Stimulated activated CD4-positive, alpha-beta T cell treated with anti-CD3 and anti-CD28 coated beads, Interleukin-12 subunit alpha, Interleukin-12 subunit beta, amount 100 ng/mL, for 48 hours (primary cell): ENCODE measurements at places on chromosomes 3 and 15.

DNA sequence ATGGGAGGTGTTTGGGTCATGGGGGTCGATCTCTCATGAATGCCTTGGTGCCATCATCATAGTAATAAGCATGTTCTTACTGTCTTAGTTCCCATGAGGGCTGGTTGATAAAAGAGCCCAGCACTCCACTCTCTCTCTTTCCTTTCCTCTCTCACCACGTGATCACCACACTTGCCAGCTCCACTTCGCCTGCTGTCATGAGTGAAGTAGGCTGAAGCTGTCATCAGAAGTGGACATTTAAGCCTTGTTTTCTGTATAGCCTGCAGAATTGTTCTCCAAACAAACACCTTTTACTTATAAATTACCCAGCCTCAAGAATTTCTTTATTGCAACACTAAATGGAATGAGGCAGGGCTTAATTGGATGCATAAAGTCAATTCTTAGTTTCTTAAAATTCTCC lies 6.1 kb downstream of the OR5H1 start:
- DNase-seq: no peak

- no peak for DNase-seq
Measured at GRCh38 chr3:44208568-44208967, 33.1 kb upstream of the TOPAZ1 start.

GRCh38 chr15:56969265-56969895 lies 50.9 kb downstream of the TCF12 start:
- DNase-seq: no peak

- DNase-seq: no peak
Measured at GRCh38 chr3:152264378-152264777, 4.4 kb upstream of the MBNL1 start.

GRCh38 chr3:72655131-72655551 lies 193.1 kb downstream of the SHQ1 start:
- no peak for DNase-seq

GRCh38 chr3:115488409-115488808 lies 134.9 kb upstream of the GAP43 start:
- no peak for DNase-seq

DNA sequence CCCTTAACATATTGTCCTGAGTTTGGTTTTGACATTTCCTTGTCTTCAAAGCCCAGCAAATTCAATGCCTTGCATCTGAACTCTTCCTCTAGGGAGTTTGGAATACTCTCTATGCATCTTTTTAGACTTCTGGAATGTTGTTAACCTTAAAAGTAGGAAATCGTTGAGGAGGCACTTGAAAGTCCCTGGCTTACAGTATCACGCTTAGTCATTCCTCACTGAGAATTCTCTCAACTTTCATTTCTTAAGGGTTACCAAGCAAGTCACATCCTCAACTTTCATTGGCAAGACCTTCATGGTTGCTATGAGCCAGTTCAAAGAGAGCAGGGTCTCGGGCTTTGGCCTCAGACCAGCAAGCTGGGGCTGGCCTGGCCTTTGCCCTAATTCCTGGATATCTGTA lies 89.9 kb downstream of the ASB7 start:
- no peak for DNase-seq

GRCh38 chr3:53114011-53114400 lies 16.2 kb downstream of the RFT1 start:
- DNase-seq: peak; percentile 92

GRCh38 chr15:64622410-64623260 lies 152.8 kb downstream of the RBPMS2 start:
- no peak for DNase-seq

- DNase-seq: no peak
Measured at GRCh38 chr3:97306226-97306625, 458.3 kb upstream of the ARL6 start.

DNA sequence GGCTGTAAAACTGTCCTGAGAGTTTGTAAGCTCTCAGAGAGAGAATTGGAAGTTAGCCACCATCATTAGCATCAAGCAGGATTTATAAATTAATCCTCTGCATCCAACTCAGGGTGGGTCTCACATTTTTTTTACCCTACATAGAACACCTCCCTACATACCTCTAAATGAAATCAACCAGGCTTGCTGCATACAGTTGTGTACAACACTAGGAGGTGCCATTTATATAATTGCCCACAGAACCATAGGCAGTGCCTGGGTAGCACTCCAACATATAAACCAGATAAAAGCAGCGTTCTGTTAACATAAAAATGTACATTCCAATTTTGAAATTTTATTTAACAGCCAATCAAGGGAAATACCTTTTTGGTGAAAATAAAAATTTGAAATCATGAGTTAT lies 48.2 kb upstream of the SELENOK start:
- DNase-seq: no peak

DNA sequence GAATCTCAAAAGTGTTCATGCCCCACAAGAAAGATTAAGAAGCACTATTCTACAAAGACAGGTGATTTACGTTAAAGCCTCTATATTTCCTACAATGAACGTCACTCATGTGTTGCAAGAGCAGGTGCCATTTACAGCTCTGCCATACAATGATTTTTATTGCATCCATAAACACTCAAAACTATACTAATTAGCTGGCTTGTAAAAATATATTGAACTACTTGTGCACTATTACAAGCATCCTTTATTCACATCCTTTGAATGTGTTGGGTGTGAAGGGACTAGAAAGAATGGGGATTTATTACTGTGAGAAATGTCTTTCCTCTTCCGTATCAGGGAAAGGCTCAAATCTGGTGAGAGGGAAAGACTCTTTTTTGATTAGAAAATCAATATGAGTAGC lies 50.7 kb upstream of the C3orf49 start:
- no peak for DNase-seq

DNA sequence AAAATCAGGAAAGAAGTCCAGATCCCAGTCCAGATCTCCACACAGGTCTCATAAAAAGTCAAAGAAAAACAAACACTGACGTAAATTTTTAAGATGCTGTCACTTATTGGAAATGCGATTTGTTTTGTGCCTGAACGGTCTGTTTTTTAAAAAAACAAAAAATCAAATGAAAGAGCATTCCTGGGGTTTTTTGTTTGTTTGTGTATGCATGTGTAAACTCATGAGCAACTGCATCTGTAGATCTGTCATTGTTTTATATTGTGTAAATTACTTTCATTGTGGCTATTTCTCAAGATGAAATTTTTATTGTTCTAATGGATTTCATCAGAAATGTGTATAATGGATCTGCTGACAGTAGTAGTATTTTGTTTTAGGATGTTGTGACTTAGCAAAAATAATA lies 55.0 kb downstream of the U2SURP start:
- no peak for DNase-seq

DNA sequence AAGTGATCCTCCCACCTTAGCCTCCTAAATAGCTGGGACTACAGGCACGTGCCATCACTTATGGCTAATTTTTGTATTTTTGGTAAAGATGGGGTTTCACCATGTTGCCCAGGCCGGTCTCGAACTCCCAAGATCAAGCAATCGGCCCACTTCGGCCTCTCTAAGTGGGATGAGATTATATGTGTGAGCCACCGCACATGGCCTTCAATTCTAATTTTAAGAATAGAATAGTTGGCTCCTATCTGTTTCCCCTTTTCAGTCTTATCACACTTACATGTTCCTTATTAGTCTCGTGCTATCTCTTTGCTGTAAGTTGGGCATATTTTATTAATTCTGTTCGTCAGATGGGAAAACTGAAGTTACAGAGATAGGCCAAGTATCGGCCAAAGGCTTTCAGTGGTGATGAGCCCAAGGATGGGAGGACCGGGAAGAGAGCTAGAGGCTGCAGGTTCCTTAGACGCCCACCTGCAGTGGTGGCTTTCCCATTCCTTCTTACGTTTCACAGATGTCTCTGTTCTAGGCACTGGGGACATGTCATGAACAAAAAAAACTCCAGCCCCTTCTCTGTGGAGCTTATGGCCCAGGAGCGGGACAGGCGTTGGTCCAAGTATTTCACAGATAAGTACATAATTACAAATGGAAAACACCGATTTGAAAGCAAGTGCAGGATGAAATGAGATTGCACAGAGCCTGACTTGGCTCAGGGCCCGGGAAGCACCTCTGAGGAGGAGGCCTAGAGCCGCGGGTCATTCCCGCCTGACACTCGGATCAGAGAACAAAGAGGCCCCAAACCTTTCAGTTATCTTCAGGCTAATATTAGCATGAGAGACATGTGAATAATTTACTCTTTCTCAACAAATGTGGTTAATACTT lies 91.1 kb upstream of the KLF13 start:
- DNase-seq: no peak

DNA sequence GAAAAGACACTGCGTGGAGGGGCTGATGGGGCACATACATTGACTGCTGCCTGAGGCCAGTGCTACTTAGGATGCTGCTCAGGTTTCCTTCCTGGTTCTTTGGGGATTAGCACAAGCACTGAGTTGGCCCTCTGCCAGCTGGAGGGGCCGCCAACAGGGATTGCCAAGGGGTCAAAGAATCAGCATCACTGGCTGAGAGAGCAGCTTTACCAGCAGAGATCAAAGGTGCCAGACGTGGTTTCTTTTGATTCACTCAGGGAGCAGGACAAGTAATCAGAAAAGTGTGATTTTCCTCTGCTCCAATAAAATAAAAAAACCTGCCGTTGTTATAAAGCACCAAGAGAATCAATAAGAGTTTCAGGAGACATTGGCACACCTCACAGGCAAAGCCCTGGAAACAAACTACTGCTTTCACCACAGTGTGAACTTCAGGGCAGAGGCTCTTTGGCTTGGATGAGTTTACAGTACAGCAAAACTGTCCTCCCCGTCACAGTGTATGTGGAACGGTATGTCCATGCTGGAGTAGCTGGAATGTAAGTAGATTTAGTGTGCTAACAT lies 45.8 kb upstream of the FSIP1 start:
- DNase-seq: no peak

- DNase-seq: no peak
Measured at GRCh38 chr3:61252836-61253235, 1.6 kb upstream of the FHIT start.

DNA sequence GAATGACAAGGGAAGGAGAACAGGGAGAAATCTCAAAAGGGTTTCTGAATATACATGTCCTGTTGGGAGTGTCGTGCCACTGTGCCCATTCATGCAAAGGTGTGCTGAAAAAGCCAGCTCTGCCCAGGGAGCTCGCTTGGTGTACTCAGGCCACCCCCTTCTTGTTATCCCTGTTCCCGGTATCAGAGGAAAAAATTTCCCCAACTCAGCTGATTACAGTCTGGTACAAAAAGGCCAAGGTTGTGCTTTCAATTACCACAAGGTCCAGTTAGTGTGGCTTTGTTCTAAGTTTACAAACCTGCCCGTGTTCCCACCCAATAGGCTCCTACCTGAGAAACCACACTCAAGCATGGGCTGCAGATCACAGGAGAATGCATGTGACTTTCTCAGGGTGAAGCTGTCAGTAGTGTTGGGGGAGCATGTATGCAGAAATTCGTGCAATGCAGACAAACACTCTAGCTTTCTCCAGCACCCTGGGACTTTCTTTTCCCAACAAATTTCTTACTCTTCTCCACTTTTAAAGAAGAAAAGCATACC lies 648.5 kb downstream of the NR2F2 start:
- DNase-seq: no peak

DNA sequence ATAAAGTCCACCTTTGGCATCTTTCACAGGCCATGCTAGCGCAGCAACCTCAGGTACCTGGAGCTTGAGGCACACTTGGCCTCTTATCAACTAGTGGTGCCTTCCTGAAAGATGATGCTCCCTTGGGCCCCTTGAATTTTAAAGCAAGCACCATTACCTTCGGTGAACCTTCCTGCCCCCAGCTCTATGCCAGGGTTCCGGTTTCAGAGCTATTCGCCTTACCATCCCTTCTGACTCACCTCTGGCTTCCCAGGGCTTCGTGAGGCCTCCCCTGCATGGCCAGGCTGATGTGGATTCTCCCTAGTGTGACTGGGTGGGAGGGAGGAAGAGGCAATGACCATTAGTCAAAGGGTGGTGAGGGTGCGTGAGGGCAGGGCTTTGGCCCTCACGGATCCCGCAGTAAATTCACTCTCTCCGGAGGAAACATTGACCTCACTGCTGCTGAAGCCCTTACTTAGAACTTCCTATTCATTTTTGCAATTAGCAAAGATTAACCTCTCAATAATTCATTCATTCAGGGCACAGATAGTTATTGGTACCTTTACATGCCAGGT lies 16.3 kb downstream of the BHLHE40 start:
- DNase-seq: no peak

DNA sequence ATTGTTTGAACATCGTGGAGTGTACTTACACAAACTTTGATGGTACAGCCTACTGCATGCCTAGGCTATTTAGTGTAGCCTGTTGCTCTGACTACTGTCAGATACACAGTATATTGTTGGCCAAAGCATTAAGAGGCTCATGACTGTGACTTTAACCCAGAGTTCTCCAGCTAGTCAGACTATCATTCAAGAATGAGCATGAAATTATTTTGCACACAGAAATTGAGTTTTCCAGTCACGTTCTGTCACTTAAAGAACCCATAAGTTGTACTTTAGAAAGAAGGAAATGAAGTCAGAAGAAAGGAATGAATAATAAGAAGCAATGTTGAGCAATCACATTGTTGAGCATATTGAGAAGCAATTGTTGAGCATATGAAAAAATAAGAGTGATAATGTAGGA lies 37.6 kb upstream of the SLC22A13 start:
- no peak for DNase-seq

- DNase-seq: no peak
Measured at GRCh38 chr3:160473978-160474377, 24.4 kb upstream of the TRIM59 start.

DNA sequence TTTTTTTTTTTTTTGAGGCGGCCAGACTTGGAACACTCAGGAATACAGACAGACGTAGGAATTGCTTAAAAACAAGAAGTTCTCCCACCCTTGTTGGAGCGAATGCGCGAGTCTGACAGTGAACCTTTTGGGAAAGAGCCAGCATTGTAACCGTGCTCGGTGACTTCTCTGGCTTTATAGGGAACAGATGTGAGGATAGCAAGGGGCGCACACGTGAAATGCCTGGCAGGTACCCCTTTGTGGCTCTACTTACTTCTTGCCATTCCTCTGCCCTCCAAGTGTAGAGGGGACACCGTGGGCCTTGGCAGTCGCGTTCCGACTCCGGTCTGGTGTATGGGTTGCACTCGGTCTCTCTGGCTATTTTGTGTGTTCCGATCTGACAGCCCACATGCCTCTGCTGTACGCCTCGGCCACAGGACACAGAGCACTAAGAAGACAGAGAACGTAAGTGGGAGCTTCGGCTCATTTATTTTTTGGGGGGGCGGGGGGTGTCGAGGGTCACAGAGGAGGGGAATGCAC lies 126.4 kb downstream of the ADAMTS9 start:
- no peak for DNase-seq

DNA sequence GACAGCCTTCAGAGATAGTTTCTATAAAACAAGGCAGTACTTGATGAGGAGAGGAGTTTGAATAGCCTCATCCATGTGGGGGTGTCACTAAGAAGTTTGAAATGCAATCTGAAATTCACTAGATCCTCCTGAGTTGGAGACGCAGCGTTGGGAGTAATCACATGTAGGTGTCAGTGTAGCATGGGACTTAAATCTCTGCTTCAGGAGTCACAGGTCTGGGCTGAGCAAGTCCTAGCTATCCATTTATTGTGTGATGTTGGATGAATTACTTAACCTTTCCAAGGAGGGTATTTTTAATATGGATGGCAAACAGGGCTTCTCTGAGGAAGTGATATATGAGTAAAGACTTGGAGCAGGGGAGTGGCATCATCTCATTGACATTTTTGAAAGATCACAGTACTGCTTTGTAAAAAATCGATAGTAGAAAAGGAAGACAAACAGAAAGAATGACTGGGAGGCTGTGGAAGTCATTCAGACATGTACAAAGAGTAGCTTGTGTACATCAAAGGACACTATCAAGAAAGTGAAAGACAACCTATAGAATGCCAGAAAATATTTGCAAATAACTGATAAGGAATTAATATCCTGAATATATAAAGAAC lies 17.1 kb downstream of the CP start:
- no peak for DNase-seq
